ENCODE measurements at places on chromosomes 7 and 10.
A peak's percentile ranks its signal among the peaks of the same experiment; 100 is the strongest.

DNA sequence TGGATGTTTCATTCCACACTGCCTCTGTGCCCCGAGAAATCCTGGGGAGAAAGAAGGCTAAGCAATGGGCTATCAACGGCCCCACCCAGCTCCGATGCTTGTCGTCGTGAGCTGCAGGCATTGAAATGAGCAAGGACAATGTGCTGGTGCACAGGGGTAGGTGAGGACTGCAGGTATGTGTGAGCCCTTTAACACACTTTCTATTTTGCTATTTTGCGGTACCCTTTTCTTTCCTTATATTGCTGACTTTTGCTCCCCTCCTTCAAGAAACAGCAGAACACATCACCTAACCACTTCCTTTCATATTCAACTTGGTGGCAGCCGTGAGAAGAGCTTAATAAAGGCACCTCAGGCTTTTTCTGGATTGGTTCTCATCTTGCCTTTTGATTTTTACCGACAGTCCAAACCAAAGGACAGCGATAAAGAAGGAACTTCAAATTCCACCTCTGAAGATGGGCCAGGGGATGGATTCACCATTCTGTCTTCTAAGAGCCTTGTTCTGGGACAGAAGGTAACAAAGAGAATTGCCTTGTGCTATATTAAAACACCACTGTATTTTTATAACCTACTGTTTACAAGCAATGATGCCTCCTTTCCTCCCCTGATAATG lies 39.2 kb downstream of the AIFM2 start:
- no peak for DNase-seq

DNA sequence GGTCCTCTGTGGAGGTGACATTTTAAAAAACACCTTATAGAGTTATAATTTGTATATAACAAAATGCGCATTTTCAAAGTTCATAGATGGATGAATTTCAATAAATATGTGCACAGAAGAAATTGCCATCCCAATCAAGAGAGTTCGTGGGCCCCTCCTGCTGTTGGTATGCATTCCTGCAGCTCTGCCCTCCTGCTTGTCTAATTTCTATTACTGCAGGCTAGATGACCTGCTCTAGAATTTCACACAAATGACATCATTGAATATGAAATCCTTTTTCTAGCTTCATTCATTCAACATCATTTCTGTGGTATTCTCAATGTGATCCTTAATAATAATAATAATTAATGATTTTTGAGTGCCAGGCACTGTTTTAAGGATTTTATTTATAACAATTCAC lies 348.2 kb downstream of the SDK1 start:
- DNase-seq: no peak

DNA sequence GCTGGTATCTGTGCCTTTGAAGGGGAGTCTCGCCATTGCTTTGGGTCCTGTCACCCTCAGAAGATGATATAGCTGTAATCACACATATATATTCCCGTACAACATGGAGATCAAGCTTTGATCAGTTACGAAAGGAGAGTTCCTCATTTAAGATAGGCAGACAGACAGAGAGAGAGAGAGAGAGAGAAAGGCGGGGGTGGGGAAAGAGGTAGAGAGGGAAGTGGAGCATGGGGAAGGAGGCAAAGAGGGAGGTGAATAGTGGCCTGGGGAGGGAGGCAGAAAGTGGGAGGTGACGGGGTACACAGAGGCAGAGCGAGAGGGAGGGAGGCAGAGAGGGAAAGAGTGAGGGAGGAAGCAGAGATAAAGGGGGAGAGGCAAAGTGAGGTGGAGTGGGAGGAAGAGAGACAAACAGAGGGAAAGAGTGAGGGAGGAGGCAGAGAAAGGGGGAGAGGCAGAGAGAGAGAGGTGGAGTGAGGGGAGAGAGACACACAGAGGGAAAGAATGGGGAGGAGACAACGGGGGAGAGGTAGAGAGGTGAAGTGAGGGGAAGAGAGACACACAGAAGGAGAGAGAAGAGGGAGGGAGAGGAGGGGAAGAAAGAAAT lies 44.6 kb upstream of the C1QL3 start:
- DNase-seq: peak; percentile 6

GRCh38 chr7:24580283-24580946 lies 7.2 kb downstream of the PALS2 start:
- no peak for DNase-seq

GRCh38 chr10:49740346-49741107 lies 21.6 kb downstream of the OGDHL start:
- DNase-seq: no peak

DNA sequence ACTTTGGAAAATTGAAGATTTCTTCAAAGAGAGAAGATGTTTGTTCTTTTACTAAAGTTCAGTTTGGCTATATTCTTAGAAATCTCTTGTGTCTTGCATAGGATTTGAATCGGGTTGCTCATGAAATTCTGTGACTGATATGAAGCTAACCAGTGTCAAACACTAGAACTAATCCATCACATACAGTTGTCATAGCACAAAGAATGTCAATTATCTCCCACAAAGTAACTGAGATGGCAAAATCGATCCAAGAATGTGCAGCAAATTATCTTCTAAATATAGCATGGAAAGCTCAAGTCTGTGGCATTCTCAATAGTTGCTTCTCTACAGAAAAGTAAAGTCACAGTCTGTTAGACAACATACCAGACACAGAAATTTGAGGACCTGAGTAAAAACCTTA lies 768.1 kb upstream of the LRRN3 start:
- DNase-seq: no peak

- DNase-seq: peak; percentile 16
These were observed 95.5 kb downstream of the ZMYND11 start for GRCh38 chr10:230758-231157.

- no peak for DNase-seq
These were observed 23.0 kb upstream of the TFAM start for GRCh38 chr10:58362027-58362789.

DNA sequence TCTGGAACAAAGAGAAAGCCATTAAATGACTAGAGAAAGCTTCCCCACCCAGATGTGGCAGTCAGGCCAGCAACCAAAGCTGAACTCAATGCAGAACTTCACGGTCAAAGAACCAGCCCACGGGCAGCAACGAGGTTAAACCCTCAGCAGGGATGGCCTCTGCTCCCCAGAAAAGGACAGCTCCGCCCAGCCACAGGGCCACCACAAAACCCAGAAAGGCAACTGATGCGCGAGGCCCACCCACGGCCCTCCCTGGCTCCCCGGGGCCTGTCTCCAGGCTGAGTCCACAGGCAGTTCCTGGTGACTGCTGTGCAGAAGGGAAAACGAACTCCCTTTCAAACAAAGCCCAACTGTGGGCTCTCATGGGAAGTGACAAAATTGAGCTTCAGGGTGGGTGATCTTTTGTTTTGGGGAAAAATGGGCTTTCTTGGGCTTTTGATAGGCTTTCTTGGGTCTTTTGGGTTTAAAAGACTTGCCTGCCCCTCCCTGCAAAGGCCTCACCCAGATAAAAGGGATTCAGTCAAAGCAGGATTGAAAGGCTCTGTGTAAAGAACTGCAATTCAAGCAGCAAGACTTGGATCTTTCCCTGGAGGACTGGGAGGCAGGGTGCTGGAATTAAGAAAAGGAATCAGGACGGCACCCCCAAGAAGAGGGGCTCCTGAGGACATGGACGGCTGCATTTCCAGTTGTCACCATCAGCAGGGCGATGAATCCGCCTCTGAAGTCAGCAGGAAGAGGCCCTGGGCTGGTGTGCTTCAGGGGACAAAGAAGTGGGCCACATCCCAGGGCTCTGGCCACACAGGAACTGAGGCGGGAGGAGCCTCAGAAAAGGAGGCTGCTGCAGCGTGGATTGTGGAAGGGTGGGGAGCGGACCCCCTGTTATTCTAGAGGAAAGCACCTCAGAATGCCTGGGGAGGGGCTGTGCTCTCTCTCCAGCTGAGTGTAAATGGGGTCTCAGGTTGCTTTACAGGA lies 209.9 kb downstream of the USP6NL start:
- no peak for DNase-seq

GRCh38 chr7:158517072-158517471 lies 70.6 kb downstream of the PTPRN2 start:
- DNase-seq: no peak

GRCh38 chr10:94785211-94785610 lies 22.7 kb downstream of the CYP2C19 start:
- no peak for DNase-seq

DNA sequence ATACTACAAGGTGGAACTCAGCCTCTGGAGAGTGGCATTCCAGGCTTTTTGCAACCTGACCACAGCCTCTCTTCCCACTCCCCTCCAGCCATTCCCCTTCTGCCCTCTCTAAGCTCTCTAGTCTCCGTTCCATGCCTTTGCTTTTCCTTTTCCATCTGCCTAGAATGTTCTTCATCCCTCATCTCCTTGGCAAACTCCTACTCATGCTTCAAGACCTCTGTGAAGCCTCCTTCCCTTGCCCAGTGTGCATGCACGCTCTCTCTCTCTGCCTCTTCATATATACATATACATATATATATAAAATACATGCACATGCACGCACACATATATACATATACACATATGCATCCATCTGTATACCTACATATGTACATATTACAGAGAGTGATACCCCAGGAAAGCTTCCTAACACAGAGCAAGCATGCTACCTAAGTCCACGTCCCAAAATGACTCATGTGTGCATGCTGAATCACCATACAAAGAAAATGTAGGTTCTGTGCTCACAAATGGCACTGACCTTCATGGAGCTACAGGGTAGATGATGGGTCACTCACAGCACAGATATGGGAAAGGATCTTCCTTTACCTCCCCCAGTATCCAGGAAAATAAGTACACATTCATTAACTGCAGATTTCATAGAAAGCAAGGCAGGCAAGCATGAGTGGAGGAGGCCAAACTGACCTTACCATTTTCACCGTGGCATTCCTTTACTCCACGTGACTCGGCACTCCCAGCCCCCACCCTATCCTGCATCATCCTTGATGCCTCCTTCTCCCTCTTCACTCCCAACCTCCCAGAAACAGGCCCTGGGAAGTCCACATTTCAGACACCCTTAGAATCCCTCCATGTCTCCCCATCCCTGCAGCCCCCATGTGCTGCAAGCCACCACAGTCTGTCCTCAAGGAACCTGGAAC lies 238.4 kb upstream of the ZMIZ1 start:
- no peak for DNase-seq

All from SJCRH30 (cell line).